Renal cortex interstitium (tissue), 15 donors: ENCODE measurements at places on chromosomes 16 and 17.

GRCh38 chr16:2190659-2191445 is 5.6 kb downstream of the CASKIN1 start:
- DNase-seq = no peak

DNA sequence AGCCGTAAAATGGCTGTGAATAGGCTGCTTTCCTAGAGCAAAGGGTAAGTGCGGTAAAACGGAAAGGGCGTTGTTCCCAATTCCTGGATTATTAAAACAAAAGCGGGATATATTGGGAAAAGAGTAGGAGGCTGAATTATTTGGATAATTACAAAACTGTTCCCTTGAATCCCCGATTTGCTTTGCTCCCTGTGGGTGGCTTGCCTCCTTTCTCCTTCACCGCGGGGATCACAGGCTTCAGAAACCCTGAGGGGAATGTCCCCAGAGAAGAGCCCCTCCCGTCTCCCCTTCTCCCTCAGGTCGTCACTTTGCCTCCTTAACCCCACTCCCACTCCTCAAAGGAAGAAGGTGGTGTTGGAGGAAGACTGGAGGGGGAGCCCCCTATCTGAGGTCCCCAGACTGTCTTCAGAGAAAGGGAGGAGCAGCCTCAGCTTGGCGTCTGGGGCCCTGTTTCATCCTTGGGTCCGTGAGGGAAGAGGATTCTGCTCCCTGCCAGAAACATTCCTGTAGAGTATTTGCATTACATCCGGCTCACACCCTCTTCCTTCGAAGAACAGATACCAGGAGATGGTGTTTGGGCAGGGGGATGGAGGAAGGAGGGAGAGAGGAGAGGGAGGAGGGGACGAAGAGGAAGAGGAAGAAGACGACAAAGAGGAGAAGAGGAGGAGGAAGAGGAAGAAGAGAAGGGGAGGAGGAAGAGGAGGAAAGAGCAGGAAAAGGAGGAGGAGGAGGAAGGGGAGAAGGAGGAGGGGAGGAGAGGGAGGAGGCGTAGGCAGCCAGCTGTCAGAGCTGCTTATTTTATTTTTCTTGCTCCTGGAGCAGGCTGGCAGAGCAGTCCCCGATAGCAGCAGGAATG is 31.8 kb downstream of the MRM1 start:
- DNase-seq = no peak

- no peak for DNase-seq
Measured at GRCh38 chr17:81160306-81160705, 5.0 kb upstream of the PVALEF start.

DNA sequence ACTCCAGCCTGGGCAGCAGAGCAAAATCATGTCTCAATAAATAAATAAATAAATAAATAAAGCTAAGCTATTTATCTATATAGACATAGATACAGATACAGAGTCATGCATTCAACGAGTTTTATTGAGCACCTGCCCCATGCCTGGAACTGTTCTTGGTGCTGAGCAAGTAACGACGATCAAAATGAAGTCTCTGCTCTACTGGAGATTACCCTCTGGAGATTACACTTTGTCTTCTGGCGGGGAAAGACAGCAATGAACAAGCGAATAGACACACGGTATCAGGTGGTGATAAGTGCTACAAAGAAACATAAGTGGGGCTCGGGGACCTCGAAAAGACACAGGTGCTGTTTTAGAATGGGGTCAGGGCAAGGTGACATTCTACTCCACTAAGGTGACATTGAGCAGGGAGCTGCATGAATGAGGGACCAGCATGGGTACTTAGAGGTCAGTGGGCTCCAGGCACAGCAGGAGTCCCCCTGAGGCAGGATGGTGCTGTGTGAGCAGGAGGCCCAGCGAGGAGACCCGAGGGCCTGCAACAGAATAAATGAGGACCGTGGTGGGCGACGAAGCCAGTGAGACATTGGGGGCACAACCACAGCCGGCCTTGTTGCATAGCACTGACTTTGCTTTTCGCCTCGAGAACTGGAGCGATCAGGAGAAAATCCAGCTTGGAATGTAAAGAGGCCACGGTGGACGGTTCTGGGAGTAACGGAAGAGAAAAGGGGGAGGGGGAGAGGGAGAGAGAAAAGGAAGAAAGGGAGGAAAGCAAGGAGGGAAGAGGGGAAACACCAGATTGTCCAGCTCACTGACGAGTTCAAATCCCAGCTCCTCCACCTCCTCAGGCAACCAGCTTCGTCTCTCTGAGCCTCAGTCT is 42.4 kb upstream of the MEAK7 start:
- DNase-seq = peak; percentile 53

- no peak for DNase-seq
Measured at GRCh38 chr17:55289978-55290377, 25.2 kb downstream of the HLF start.

DNA sequence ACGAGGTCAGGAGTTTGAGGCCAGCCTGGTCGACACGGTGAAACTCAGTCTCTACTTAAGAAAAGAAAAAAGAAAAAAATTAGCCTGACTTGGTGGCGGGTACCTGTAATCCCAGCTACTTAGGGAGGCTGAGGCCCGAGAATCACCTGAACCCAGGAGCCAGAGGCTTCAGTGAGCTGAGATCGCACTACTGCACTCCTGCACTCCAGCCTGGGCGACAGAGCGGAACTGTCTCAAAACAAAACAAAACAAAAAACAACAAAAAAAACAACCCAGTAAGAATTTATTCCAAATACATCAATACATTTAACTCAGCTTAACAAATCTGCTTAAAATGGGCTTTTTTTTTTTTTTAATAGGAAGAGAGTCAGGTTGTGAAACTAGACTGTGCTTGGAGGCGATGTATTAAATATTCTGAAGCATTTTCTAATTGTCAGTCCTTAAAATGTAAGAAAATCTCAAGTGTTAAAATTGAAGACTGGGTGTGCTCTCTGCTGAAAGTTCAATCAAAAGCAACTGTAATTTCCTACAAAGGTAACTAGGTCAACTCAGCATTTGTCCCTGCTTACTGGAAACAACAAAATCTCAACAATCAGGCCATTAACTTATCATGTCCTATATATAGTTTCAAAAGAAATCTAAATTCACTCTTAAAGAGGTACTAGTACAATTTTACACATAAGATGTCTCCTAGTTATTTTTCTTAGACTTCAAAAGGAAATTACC is 23.2 kb downstream of the KANSL1 start:
- DNase-seq = no peak

DNA sequence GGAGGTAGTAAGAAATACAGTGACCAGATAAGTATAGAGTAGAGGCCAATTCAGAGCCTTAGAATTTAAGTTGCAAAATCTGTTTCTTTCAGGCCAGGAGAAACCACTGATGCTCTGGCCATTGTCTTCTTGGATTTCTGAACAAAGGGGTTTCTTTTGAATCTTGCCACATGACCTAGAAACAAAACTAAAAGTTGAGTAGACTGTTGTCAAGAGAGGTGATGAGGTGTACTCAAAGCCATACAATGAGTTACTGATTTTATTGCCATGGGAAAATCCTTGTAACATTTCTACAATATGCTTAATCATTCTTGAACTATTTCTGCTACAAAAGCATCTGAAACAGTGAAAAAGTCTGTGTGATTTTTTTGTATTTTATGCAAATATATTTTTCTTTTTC is 881.3 kb downstream of the CDH11 start:
- DNase-seq = no peak

GRCh38 chr17:63493411-63493810 is 16.6 kb downstream of the ACE start:
- no peak for DNase-seq

GRCh38 chr16:49112754-49113153 is 168.9 kb downstream of the CBLN1 start:
- DNase-seq = no peak

DNA sequence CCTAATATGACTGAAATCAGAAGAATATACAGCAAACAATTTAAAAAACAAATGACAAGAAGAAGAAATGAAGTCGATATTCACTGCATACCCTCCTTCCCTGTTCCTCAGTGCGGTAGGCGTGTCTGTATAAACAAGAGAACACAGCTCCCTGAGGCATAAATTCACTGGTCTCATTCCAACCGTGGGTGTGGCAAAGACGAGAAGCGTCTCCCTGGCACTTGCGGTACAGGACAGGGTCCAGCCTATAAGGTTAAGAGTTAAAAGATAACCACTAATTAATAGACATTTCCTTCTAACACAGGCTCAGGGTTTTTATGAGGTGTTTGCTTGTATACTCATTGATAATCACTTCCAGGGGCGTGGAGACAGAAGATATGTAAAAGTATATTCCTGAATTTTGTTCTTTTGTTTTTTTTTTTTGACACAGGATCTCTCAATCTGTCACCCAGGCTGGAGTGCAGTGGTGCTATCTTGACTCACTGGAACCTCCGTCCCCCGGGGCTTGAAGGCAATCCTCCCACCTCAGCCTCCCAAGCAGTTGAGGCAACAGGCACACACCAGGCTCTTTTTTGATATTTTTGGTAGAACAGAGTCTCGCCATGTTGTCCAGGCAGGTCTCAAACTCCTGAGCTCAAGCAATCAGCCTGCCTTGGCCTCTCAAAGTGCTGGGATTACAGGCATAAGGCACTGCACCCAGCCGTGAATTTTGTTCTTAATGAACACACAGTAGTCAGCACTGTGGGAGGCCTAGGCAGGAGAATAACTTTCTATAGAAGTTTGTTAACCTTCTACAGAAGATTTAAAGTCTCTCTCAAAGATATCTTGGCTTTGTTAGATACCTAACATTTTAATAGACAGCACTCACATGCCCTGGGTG is 59.1 kb upstream of the CLEC18B start:
- peak; percentile 3 for DNase-seq

DNA sequence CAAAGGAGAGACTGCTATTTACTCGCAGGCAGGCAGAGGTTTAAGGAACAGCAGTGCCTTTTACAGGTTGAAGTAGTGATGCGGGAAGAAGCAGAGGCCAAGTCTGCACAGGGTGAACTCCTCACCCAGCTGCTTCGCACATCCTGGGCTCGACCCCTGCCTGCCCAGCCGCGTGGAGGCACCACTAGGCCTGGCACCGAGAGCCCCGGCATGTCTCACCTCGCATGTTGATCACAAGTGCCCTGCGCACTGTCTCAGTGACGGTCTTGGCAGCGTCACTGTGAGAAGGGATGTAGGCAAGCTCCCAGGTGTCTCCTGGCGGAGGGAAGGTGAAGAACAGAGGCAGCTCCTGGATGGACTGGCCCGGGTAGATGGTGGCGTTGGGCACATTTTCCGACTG is 14.7 kb downstream of the ABCA3 start:
- DNase-seq = no peak

GRCh38 chr16:28107232-28107631 is 43.7 kb upstream of the GSG1L start:
- no peak for DNase-seq

DNA sequence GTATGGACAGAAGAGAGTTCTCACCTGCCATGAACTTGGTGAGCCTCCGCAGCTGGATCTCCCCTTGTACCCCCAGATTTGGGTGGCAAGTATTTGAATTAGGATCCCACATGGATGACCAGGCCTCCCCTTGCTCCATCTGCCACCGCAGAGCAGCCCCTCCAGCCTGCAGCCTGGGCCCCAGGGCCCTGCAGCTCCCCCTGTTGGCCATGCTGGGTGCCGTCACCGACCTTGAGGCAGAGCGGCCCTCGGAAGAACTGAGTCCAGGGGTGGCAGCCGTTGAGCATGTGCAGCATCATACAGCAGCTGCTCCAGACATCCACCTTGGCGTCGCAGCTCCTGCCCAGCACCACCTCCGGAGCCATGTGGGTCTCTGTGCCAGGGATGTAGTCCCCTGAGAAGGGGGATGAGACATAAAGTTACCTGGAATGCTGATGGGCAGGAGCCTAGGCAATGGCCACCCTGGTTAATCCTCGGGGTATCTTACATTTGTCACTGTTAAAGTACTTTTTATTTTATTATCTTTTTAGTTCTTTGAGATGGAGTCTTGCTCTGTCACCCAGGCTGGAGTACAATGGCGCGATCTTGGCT is 9.0 kb upstream of the SPATA32 start:
- DNase-seq = no peak

GRCh38 chr16:46583036-46583435 is 38.1 kb downstream of the SHCBP1 start:
- DNase-seq = no peak

- DNase-seq = no peak
Measured at GRCh38 chr17:39794249-39794970, 56.7 kb downstream of the GRB7 start.

DNA sequence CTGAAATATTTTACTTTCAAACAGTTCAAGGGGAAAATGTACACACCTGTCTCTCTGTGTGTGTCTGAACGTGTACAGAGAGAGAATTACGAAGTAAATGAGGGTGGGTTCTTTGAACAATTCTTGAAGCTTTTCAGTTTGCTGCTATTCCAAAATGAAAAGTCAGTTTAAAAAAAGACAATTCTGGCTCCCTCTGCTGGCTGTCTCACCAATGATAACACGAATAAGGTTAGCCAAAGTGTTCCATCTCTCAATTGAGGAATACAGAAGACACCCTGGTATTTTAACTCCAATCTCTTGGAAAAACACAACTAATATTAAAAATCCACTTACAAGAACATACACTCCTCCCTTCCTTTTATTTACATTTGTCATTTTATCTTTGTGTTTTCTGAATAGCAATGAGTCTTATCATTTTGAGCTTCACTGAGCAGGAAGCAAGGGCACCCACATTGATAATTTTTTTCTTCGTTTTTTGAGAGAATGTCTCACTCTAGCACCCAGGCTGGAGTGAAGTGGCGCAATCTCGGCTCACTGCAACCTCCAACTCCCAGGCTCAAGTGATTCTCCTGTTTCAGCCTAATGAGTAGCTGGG is 20.5 kb downstream of the EFTUD2 start:
- no peak for DNase-seq

- no peak for DNase-seq
Measured at GRCh38 chr16:59500601-59501000, 766.5 kb upstream of the GOT2 start.

DNA sequence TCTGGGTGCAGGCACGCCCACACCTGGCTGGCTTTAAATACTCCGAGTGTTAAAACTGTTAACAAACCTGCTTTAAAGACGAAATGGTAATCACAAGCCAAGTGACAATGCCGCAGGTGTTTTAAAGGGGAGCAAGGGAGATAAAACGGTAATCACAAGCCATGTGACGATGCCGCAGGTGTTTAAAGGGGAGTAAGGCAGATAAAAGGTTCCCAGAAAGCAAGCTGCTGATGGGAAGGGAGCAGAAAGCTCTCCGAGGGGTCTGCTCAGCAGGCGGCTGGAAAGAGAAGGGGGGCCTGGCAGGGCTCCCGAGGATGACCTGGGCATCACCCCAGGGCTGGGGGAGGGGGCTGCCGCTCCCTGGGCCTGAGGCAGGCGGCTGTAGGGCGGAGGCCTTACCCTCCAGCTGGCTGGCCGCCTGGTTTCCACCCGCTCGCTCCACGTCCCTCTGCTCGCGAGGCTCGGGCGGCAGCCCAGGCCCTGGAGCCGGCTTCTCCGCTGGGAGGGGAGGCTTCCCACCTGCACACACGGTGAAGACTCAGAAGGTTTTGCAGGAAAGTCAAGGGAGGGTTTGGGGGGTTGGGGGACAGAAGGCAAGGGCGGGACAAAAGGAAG is 12.1 kb downstream of the NDUFAF8 start:
- no peak for DNase-seq
